ENCODE measurements at places on chromosomes 3 and 15.

DNA sequence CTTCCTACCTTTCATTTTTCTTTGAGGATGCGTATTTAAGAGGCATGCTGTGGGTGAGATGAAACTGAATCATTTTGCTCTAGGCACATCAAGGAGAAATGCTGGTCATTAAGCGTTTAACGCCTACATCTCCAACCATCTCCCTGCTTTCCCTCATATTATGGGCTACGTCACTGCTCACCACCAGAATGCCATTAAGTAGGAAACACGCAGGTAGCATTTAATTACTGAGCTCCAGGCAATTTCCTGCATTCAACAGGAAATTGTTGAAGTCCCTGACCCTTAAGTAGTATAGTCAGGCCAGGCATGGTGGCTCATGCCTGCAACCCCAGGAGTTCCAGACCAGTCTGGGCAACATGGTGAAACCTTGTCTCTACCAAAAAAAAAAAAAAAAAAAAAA, 66.1 kb downstream of the CHSY1 start:
- no peak for DNase-seq

- DNase-seq, result peak; percentile 60
Measured at GRCh38 chr3:10195366-10196089, 30.8 kb downstream of the IRAK2 start.

- DNase-seq, result peak; percentile 49
Measured at GRCh38 chr15:34799149-34800101, 4.1 kb upstream of the ACTC1 start.

DNA sequence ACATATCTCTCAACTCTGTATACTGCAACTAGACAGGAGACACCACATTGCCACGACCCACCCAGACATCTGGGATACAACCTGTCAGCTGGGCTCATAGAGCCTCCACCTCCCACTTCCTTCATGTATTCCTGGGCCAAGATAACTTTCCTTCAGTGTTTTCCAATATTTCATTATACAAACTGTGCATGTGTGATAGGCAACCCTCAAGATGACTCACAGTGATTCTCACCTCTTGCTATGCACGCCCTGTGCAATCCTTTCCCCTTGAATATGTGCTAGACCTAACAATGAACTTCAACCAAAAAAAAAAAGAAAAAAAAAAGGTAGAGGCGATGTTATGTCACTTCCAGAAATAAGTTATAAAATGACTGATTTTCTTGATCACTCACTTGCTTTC, 138.0 kb upstream of the ALCAM start:
- DNase-seq, result no peak

- no peak for DNase-seq
Measured at GRCh38 chr3:143330296-143330868, 210.8 kb downstream of the CHST2 start.
